Stimulated activated naive CD4-positive, alpha-beta T cell (primary cell): ENCODE measurements at places on chromosomes 2 and 18.

- no peak for DNase-seq
These were observed 214.1 kb downstream of the TWIST2 start for GRCh38 chr2:239061824-239062570.

DNA sequence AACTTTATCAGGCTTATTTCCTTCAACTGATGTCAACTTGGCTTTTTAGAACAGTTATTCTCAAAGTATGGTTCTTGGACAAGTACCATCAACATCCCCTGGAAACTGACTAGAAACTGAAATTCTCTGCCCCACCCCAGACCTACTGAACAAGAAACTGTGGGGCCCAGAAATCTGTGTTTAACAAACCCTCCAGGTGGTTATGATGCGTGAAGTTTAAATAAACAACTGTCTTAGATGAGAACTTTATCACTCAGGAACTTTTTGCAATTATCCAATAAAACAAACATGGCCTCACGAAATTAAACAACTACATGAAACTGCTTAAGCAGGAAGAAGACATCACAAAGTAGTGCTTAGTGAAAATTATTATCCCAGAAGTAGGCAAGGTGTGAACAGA, 4.4 kb downstream of the HIBCH start:
- DNase-seq = no peak

GRCh38 chr2:61328707-61329251, 142.1 kb downstream of the USP34 start:
- no peak for DNase-seq

GRCh38 chr2:73821669-73822068, 7.1 kb upstream of the STAMBP start:
- no peak for DNase-seq

- DNase-seq = no peak
These were observed 77.3 kb downstream of the TTC21B start for GRCh38 chr2:165876269-165876668.

- DNase-seq = no peak
These were observed 488.7 kb upstream of the TCF4 start for GRCh38 chr18:56076723-56077122.

DNA sequence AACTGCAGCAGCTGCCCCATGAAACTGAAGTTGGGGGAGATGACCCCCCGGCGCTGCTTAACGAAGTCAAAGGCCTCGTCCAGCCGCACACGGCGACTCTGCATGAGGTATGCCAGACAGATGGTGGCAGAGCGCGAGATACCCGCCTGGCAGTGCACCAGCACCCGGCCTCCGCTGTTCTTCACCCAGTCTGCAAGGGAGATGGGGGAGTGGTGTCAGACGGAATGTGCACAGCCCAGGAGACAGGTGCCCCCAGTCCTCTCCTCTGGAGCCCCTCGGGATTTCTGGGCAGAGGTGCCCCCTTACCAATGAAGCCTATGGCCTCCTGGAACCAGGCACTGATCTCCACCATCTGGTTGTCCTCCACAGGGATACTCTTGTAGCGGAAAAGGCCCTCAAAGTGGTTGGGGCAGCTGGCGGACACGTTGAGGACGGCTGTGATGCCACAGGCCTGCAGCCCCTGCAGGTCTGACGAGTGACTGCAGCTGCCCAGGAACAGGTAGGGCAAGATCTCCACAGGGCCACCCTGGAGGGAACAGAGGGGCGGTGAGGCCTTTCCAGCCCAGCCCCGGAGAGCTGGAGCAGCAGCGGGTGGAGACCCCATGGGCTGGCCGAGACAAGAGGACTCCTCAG, 1.3 kb downstream of the DUSP2 start:
- no peak for DNase-seq

GRCh38 chr2:22282220-22282619, 1102.8 kb upstream of the KLHL29 start:
- DNase-seq = no peak

- DNase-seq = no peak
These were observed 7.4 kb downstream of the SOCS6 start for GRCh38 chr18:70296289-70296688.

GRCh38 chr18:4748975-4749374, 293.9 kb upstream of the DLGAP1 start:
- DNase-seq = no peak

GRCh38 chr2:150663143-150663542, 175.7 kb upstream of the RND3 start:
- DNase-seq = no peak

GRCh38 chr2:74439373-74439772, 2.4 kb downstream of the RTKN start:
- DNase-seq = no peak

- no peak for DNase-seq
These were observed 71.1 kb downstream of the ARHGEF33 start for GRCh38 chr2:38960609-38961320.

GRCh38 chr2:23523373-23524260, 138.6 kb downstream of the KLHL29 start:
- no peak for DNase-seq

- DNase-seq = no peak
These were observed 103.4 kb upstream of the RASGRP3 start for GRCh38 chr2:33372940-33373553.

- DNase-seq = no peak
These were observed 533.7 kb upstream of the TNP1 start for GRCh38 chr2:217393585-217394032.

- no peak for DNase-seq
These were observed 39.4 kb upstream of the ITM2C start for GRCh38 chr2:230825354-230825753.
